Muscle of back (tissue), 13 donors: ENCODE measurements at places on chromosomes 6 and 20.
A peak's percentile ranks its signal among the peaks of the same experiment; 100 is the strongest.

GRCh38 chr6:23111984-23112383, 542.6 kb downstream of the HDGFL1 start:
- peak; percentile 41 for DNase-seq

- DNase-seq, result no peak
Observed at GRCh38 chr20:60091861-60092260, 133.6 kb downstream of the CDH26 start.

- no peak for DNase-seq
Observed at GRCh38 chr20:62406635-62407176, 379 bp downstream of the CABLES2 start.

DNA sequence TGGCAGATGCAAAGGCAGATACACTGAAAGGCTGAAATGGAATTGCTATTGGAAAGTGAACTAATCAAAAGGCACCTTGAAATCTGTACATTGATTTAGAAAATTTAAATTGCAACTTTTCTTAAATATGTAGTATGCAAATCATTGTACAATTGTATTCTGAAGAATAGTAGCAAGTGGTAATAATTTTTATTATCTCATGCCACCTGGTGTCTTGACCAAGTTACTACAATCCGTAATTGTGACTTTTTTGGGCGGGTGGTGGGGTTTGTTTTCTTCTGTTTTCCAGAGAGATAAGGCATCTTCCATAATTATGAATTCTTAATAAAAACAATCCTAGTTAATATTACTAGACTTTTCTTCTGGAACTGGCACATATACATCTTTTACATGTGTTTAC, 12.5 kb upstream of the BCKDHB start:
- DNase-seq, result peak; percentile 13

DNA sequence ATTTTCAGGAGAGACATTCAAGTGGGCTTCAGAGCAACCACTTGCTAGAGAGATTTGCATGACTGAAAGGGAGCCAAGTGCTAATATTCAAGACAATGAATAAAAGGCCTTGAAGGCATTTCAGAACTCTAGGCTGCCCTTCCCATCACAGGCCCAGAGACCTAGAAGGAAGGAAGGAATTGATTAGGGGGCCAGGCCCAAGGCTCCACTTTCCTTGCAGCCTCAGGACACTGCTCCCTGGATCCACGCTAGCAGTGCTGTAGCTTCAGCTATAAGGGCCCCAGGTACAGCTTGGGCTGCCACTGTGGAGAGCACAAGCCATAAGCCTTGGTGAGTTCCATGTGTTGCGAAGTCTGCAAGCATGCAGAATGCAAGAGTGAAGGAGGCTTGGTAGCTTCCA, 731.9 kb upstream of the FLRT3 start:
- no peak for DNase-seq

- DNase-seq, result no peak
Observed at GRCh38 chr20:59673998-59674445, 69.7 kb downstream of the PHACTR3 start.

GRCh38 chr20:9949563-9949962, 85.2 kb upstream of the ANKEF1 start:
- no peak for DNase-seq

GRCh38 chr6:160285541-160286105, 27.0 kb upstream of the SLC22A2 start:
- no peak for DNase-seq

DNA sequence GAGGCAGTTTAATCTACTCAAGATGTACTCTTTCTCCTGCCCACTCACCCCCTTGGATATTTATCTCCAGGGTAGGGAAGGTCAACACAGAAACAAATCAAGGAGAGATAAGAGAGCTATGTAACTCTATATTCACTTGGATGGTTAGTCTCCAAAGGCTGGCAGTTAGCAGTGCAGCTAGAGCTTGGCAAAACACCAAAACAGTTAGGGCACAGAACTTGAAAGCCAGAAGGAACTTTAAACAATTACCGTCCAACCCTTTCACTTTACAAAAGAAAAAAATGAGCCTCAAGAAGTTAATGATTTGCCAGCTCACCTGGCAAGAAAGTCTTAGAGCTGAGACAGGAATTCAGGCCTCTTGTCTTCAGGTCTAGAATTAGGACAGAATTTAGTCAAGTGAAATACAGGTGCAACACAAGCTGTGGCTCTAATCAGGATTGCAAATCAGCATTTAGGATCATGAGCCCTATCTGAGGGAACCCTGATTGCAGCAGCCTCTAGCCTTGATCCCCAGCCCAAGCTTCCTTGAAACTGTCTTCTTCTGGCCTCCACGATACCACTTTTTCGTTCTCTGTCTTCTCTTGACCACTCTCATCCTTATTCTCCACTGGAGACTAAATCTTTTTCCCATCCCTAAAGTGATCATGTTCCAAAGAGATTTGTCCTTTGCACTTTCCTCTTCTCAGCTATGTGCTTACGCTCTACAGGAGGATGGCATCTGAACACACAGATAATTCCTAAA, 14.9 kb downstream of the NEDD9 start:
- DNase-seq, result no peak
